Right cardiac atrium (tissue), 5 donors: ENCODE measurements at places on chromosomes 13 and 19. TPM values are rescaled to one million over a fixed set of nuclear protein-coding genes. Genes with fewer than 3 reads are reported as not detected.

DNA sequence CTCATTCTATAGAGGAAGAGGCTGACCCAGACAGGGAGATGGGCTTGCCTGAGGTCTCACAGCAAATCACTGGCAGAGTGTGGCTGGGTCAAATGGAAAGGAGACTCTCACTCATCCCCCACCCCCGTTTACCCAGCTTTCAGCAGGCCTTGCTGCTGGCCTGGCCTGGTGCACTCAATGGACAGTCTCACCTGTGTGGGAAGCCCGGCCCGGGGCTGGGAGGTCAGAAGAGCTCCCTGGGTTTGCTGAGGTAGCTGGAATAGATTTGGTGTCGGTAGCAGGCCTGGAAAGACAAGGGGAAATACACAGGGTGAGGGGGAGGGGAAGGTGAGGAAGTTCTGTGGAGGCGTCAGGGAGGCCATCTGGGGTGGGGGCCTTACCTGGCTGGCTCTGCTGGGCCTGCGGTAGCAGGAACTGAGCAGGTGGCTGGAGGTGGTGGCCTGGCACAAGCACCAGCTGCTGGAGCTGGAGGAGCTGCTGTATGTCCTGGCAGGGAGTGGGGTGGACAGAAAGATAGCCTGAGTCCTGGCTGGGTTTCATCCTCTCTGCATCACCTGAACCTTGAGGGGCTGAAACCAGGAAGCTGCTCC, 23.5 kb downstream of the ZNF574 start:
- no peak for DNase-seq

ZIM2 gene
- total RNA-seq = not detected

CDC42EP5 gene
- total RNA-seq = 12.4 TPM

DNA sequence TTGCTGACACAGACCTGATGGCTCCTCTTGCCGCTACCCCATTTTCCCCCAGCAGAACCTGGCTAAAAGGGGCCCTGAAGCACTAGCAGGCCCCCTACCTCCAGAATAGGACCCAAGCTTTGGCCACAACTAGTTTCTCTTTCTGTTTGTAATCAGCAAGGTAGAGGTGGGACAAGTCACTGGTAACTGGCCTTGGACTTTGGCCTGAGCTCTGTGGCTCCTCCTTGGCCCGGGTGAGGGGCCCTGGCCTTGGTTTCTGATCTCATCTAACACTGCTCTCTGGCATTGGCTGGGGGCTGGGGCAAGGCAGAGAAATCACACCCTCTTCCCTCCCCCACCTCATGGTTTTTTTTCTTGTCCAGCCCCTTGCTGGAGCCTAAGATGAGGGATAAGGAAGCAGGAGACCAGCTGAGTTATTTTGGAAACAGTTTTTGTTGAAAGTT, 2.1 kb downstream of the CALM3 start:
- no peak for DNase-seq

GRCh38 chr19:16599655-16600346, 27.6 kb upstream of the SLC35E1 start:
- no peak for DNase-seq

DNA sequence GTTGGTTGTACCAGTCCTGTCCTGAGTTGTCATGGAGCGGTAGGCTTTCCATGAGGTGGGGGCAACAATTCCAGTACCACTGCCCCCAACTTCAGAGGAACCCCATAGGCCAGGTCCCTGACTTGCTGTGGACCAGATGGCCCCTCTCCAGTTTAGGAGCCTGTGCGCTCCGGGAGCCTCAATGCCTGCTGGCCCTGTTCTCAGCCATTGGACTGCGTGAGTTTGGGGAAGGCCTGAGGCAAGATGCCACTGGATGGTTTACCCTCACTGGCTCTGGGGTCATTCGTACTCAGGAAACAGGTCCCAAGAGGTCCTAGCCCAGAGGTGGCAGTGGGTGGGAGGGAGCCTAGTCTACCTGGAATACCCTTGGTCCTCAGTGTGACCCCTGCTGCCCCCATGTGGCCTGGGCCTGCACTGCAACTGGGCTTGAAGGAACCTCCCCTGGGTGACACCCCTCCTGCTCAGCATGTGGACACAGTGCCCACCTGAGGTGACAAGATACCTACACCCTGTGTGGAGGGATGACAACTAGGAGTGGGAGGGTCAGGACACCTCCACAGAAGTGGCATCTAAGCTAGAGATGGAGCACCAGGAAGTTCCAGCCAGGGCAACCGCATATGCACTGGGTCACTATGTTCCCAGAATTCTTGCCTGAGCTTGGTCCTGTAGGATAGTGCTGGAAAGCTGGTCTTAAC, 6.0 kb upstream of the PRR19 start:
- DNase-seq = peak; percentile 94

DNA sequence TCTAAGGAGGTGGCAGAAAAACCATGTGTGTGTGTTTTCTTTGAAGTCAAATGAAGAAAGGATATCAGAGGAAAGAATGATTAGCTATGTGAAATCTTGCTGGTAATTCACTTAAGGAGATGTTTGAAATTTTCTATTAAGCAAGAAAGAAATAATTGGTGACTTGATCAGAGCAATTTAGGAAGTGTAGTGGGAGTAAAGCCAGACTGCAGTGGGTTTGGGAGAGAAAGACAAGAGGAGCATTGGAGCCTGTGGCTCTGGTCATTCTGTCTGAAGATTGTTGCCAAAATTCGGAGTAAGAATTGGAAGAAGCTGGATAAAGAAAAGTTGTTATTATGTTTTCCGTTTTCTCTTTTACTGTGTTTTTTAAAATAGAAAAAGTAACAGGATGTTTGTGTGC, 640.5 kb downstream of the GPC5 start:
- no peak for DNase-seq

ZNF761 gene
- total RNA-seq = 4.2 TPM

DNA sequence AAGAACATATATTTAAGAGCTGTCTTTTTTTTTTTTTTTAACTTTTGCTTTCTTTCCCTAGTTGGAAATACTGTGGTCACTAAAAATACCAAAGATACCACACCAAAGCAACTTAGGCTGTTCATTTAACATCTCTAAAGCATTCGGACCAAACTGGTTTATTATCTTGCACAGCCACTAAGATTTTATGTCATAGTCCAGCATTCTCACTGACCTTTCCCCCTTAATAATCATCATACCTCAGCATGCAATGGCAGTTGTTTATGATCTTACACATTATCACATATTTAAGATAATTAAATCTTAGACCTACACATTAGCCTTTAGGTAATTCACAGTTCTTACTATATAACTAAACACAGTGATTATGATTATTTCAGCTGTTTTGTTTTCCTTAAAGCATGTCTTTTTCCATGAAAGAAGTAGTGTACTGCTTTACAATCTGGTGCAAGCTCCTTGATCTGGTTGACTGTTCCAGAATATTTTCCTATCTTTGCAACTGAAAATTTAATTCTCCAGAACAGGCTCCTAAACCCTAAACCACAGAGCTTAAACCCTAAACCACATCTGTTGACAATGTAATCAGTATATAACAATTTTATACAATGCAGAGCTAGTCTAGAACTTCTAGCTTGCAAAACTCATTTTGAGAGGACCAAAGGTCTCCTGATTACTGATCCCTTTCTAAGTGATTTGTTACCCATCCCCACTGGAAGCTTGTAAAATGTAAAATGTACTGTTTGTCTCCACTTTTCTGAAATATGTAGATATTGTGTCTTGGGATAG, 74.2 kb downstream of the CDK8 start:
- no peak for DNase-seq

GRCh38 chr19:51760697-51761356, at the start of gene FPR2:
TSS of gene FPR2 (plus strand) at chr19:51761180. CDS start at chr19:51768659, 7,479 bp downstream.
- DNase-seq = no peak

NRTN gene
- total RNA-seq = 57.1 TPM

GRCh38 chr13:32903720-32904119, 112.5 kb upstream of the KL start:
- no peak for DNase-seq

DNA sequence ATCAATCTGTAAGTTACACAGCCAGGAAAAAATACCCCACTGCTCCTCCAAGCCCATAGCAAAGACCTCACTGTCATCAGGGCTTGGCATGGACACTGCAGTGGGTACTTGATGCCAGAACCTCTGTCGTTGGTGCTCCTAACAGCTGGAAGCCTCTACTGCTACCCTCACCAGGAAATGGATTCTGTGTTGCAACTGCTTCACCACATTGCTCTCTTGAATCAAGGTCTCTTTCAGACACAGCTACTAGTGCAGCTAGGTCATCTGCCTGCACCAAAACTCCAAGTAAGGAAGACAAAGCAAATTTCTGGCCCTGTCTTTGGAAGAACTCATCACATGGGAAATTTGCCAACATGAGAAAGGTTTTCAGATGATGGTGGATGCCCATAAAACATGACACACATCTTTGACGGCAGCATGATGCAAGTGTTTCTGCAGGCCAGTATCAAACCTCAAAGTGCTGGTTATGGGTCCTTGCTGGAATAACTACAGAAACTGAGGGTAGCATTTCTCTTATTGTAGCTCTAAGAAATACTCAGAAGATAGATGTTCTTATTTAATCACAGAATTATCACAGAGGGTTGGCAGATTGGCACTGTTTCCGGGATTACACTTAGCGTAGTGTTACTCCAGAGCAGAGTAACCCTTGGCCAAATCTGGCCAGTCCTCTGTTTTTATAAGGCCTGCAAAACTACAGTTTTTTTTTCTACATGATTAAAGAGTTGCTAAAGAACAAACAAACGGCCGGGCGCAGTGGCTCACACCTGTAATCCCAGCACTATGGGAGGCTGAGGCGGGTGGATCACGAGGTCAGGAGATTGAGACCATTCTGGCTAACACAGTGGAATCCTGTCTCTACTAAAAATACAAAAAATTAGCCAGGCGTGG, 12.9 kb upstream of the PCCA start:
- DNase-seq = no peak

- DNase-seq = no peak
Observed at GRCh38 chr13:77565635-77566034, 30.1 kb downstream of the SCEL start.

GRCh38 chr19:29704562-29705558, 10.2 kb downstream of the C19orf12 start:
- DNase-seq = no peak

DNA sequence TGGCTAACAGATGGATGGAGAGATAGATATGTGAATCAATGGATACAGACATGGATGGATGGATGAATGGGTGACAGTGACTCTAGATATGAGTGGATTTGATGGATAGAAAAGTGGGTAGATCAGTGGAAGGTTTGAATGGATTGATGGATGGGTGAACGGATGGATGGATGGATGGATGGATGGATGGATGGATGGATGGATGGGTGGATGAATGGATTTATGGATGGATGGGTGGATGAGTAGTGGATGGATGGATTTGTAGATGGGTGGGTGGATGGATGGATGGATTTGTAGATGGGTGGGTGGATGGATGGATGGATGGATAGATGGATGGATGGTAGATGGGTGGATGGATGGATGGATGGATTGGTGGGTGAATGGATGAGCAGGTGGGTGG, 6.8 kb downstream of the CELF5 start:
- no peak for DNase-seq

TRPC4 gene
- total RNA-seq = 4.3 TPM

ZNF534 gene
- total RNA-seq = 0.50 TPM

- no peak for DNase-seq
Observed at GRCh38 chr19:21751384-21751783, 16.0 kb downstream of the ZNF100 start.

GRCh38 chr19:48403606-48404005, 10.1 kb downstream of the GRIN2D start:
- peak; percentile 68 for DNase-seq

- no peak for DNase-seq
Observed at GRCh38 chr13:73299787-73300186, 241.0 kb downstream of the KLF5 start.

- no peak for DNase-seq
Observed at GRCh38 chr19:37077501-37077933, 716 bp upstream of the ZNF420 start.

- no peak for DNase-seq
Observed at GRCh38 chr13:113533161-113533840, 42.8 kb upstream of the DCUN1D2 start.

- DNase-seq = no peak
Observed at GRCh38 chr13:38530492-38530891, 156.4 kb upstream of the FREM2 start.

DNA sequence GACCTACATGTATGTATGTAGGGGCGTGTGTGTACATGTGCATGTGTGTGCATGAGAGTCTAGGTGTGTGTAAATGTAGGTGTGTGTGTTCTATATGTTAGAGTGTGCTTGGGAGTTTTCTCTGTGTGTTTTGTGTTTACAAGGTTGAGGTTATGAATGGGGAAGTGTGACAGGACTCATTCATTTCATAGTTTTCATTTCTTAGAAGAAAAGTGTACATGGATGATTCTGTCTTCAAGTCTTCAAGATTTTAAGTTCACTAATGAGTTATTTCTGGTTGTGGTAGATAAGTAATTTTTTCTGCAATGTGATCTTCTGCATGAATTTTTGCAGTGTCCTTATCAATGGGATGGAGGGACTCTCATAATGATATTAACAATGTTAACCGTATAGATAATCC, 118.2 kb upstream of the SLC10A2 start:
- no peak for DNase-seq

KLK2 gene
- total RNA-seq = not detected

FRY gene
- total RNA-seq = 101 TPM

THSD8 gene
- total RNA-seq = 3.6 TPM

FBN3 gene
- not detected for total RNA-seq

ACTN4 gene
- 116 TPM for total RNA-seq

CD70 gene
- not detected for total RNA-seq

GGN gene
- 0.37 TPM for total RNA-seq

- DNase-seq = no peak
Observed at GRCh38 chr13:25980255-25980654, 71.6 kb downstream of the SHISA2 start.

- DNase-seq = no peak
Observed at GRCh38 chr13:27583645-27584044, 36.7 kb downstream of the LNX2 start.

DNA sequence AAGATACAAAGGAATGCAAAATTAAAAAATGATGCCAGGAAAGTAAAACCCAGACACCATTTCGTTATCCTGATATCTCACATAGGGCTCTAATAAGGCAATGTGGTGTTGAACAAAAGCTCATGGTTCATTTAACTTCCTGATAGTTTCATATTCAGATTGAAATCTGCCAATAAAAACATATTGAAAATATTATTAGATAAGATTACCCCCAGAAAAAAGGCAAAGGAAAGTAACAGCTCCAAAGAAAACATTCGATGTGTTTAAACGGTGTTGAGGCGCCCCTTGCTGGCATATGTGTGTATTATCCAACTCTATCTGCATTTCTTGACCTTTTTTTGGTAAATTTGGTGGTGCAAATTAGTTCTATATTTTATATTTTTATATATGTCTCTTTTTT, 75.9 kb downstream of the ESD start:
- peak; percentile 69 for DNase-seq

DNA sequence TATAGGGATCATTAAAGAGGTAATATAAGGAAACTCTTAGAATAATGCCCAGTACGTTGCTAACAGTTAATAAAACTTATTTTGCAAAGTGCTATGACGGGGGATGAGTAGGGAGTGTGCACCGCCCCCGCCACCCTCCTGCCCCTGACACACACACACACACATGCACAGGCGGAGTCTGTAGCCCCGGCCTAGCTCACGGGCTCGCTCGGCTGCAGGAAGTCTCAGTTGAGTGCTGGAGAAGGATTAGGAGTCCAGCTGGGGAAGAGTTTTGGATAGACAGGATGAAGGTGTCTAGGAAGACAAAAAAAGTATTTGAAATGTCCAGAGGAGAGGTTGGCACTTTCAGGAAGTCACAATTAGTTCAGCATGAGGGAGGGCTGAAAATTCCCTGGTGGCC, 21.5 kb downstream of the GSX1 start:
- no peak for DNase-seq

MIPEP gene
- 162 TPM for total RNA-seq

FFAR2 gene
- total RNA-seq = 0.63 TPM

- DNase-seq = no peak
Observed at GRCh38 chr19:39327363-39328045, 6.8 kb upstream of the LRFN1 start.

ATP4A gene
- total RNA-seq = not detected

CERS1 gene
- 1.8 TPM for total RNA-seq
